HuH-7 (cell line): ENCODE measurements at places on chromosomes 6 and 20.

- peak; percentile 9 for DNase-seq
Observed at GRCh38 chr6:122652431-122652830, 42.2 kb downstream of the PKIB start.

GRCh38 chr6:35605600-35605999 is 83.1 kb downstream of the FKBP5 start:
- DNase-seq, result no peak

GRCh38 chr6:1860756-1861348 is 251.1 kb downstream of the FOXC1 start:
- no peak for DNase-seq

GRCh38 chr6:41637194-41638001 is 870 bp upstream of the MDFI start:
- DNase-seq, result no peak

DNA sequence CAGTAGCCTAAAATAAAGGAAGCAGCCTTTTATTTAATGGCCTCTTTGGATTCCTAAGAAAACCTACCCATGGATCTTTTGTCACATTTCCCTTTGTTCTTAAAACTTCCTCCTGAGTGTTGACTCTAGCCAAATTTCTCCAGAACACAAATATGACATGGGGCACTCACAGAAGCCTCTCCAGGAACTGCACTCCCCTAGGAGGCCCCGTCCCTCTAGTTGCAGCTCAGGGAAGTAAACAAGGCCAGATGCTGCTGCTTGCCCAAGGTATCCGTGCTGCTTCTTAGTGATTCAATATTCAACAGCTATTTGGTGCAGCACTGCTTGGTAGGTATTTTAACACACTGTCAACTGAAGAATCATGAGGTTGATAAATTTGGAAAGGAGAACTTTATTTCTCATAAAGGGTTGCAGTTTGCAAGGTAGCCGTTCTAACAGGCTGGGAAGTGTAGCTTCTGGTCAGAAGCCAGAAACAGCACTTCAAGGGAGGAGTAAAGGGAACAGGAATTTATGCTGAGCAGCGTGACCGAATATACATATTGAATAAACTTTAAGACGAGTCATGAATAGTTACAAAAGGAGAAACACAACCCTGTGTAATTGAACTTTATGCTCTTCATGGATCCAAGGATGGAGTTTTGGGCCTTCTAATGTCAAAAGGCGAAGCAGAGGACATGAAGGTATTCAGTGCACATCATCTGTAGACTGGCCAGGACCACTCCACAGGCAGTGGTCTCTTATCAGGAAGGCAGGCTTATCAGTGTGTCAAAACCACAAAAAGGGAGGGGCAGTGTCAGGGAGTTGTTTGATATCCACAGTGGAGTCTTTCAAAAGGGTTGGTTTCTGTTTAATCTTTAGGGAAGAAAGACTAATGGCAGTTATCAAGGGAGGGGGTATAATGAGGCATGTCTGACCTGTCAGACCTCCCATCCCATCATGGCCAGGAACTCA is 63.3 kb downstream of the CD24 start:
- DNase-seq, result no peak

DNA sequence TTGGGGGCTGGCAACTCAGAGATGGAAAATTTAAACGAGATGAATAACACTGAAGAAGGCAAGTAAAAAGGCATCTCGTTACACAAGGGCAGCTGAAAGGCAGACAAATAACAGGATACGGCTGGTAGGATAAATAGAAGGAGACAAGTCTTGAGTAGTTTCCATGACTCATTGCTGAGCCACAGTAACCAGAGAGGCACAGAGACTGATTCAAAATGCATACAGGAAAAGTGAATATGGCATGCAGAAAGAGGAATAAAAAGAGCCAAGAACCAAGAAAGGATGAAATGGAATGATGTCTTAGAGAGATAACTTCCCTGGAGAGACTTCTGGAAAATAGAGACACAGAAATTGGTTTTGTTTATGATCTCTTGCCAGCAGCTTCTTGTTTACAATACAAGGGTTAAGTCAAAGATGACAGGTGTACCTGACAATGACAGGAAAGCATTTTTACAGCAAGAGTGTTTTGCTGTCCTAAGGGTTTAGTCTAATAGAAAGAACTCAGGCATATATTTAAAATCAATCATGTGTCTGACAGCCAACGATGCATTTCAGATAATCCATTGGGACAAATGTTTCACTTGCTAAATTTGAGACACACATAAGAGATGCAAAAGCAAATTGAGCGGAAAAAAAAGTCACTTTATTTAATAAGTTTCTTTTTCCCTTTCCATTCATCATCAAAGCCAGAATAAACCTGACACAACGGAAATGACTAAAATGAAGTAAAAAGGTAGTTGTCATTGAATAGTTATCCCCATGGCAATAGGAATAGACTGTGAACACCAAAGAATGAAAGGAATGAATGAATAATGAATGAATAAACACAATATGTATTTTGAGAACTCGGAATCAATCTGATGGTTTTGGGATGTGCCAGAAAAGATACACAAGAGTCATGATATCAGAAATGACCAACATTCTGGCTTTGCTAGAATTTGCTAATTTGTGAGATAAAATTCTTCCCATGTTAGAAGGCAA is 68.0 kb upstream of the KCNQ5 start:
- no peak for DNase-seq

- DNase-seq, result no peak
Observed at GRCh38 chr6:170439366-170440361, 113.4 kb downstream of the PSMB1 start.

DNA sequence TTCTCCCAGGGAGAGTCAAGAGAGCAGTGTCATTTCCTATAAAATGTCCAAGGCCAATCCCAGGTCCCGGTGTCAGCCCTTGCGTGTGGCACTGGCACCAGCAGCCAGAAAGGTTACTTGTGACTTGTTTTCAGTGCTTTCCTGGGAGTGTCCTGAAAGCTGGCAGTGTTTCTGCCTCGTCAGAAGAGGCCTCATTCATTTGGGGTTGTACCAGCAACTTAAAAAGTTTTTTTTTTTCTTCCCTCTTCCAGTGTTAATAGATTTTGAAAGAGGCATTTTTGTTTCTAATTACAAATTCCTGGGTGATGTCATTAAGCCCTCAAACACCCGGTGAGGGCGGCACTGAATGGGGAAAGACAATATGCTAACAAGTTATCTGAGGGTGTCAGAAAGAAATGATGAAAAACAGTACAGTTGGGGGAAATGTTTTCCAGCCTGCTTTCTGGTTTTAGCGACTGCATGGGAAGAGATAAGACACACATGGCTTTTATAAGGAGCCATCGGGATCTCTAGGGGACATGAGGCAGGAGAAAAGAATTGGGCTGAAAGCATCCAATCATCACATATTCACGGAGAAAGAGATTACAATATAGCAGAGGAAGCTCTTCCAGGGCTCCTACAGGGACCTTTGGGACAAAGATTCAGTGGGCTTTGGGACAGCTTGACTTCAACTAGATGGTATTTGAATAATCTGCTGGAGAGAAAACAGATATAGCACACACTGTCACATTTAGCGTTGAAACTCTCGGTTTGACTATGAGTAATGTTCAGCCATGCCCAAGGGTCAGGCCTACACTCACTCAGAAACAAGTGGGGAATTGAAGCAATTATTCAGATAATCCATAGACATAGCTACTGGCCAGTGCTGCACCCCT is 153.0 kb downstream of the BCAS1 start:
- no peak for DNase-seq

GRCh38 chr20:39851459-39851858 is 837.6 kb downstream of the MAFB start:
- no peak for DNase-seq

DNA sequence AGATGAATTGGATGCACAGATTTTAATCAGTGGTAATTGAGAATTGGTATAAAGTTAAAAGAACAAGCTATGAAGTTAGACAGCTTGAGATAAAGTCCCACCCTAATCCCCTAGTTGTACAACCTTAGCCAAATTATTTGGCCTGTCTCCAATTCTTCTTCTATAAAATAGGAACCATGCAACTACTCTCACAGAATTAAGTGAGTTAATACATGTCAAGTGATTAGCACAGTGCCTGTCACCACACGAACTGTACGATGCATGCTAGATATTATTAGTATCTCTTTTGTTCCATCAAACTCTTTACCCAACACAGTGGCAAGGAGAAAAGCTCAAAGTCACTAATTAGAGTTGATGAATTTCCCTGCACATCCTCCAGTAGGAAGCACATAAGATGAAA is 44.7 kb downstream of the MBOAT1 start:
- no peak for DNase-seq

DNA sequence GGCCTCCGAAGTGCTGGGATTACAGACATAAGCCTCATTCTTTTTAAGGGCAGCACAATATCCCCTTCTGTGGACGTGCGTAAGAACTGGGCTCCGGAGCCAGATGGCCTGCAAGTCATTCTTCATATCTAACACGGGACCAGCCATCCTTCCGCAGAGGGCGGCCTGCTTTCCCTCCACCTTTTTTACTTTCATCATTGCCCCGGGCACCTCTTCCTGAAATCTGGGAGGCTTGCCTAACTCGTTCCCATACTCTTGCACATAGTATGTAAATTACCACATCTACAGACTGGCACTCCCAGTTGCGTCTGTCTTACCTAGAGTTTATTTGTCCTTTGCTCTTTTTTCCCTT is 29.9 kb upstream of the SLC23A2 start:
- no peak for DNase-seq

- DNase-seq, result no peak
Observed at GRCh38 chr6:5464099-5464885, 203.0 kb downstream of the FARS2 start.

DNA sequence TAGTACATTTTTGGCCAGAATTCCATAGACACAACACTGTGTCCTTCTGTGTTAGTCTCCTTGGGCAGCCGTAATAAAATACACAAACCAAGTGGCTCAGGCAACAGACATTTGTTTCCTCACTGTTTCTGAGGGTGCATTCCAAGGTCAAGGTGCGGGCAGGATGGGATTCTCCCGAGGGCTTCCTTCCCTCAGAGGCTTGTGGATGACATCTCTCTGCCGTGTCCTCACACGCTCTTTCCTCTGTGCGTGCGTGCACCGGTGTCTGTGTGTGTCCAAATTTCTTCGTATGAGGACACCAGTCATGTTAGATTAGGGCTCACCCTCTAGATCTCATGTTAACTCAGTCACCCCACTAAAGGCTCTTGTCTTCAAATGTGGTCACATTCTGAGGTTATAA is 30.6 kb downstream of the CDYL start:
- DNase-seq, result no peak

- DNase-seq, result no peak
Observed at GRCh38 chr6:30360139-30360538, 15.2 kb downstream of the RPP21 start.

- DNase-seq, result peak; percentile 98
Observed at GRCh38 chr20:63574156-63574828, at the start of gene HELZ2. Gene HELZ2 (minus strand): TSS chr20:63574239. CDS start chr20:63572385, 1,854 bp downstream.

- no peak for DNase-seq
Observed at GRCh38 chr6:160455081-160455480, 106.9 kb downstream of the SLC22A3 start.

DNA sequence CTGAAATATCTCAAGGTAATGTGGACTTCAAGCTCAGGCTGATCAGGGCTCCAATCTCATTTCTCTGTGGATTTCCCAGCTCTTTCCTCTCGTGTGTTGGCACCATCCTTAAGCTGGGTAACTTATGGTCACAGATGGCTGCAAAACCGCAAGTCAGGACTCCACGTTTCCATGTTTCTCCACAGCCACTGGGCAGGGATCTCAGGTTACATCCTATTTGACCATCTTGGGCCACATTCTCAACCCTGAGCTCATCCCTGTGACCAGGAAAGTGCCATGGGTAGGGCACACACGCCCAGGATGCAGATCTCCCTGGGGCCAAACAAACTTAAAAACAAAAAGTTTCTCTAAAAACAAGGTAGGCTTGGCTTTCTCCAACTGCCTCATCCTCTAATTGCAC is 15.4 kb downstream of the RPS6KA2 start:
- DNase-seq, result no peak

DNA sequence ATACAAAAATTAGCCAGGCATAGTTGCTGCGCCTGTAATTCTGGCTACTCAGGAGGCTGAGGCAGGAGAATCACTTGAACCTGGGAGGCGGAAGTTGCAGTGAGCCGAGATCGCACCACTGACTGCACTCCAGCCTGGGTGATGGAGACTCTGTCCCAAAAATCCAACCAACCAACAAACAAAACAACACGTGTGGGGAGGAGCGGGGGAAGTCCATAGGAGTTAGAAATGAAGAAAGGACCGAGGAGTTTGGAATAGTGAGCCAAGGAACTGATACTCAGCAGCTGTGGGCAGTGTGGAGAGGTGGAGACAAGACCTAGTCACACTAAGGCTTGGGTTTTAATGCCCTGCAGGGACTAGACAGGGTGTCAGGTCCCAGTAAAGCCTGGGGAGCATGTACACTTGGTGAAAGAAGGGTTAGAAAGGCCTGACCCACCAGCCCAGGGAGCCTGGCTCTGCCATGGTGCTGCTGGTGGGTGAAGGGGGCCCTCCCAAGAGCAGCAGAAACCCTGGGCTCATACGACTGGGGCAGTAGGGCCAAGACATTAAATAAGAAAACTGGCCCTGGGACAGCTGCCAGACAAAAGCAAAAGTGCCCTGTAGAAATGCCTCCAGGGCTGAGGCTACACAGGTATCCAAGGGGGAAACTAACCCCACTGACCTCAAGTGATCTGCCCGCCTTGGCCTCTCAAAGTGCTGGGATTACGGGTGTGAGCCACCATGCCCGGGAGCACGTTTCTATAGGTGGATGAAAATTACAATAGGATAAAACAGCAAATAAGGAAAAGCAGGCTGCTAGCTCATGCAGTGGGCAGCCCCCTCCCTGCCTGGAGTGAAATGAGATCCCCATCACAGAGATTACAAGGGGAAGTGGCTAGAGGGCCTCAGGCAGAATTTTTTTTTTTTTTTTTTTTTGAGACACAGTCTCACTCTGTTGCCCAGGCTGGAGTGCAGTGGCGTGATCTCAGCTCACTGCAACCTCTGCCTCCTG is 58.0 kb downstream of the MYH7B start:
- no peak for DNase-seq

DNA sequence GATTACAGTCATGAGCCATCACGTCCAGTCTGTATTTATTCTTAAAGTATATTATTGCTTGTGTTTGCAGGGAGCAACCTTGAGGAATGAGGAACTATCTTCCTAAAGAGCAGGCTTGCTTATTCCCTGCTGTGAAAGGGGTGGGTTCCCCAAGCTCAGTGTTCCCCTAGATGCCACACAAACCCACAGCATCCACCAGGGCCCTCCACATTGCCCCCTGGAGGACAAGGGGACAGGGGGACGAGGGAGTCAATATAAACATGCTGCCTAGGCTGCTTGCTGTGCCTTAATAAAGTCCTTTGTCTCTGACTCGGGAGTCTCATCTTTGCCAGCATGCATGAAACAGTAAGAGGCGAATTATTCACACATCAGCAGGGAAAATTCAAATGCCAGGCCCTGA is 8.0 kb upstream of the IDH3B start:
- no peak for DNase-seq

GRCh38 chr6:30612687-30613248 is 4.3 kb downstream of the PPP1R10 start:
- no peak for DNase-seq
